IMR-90 (cell line): ENCODE measurements at places on chromosomes 5 and 9. TPM values are rescaled to one million over a fixed set of nuclear protein-coding genes. Genes with fewer than 3 reads are reported as not detected.

Gene C9
- not detected in 2 replicates for polyA plus RNA-seq

Gene CFAP90
- 0.09 and 0.14 TPM in 2 replicates for polyA plus RNA-seq

Gene KIF4B
- polyA plus RNA-seq, result 0.03 TPM in 2 replicates

Gene ACER2
- 0.66 and 0.84 TPM in 2 replicates for polyA plus RNA-seq

Gene ANKH
- 15.4 and 17.2 TPM in 2 replicates for polyA plus RNA-seq

Gene AQP7
- polyA plus RNA-seq, result 0.07 TPM in 1 of 2 replicates, not detected in the other

GRCh38 chr5:1787472-1788047 lies 12.1 kb downstream of the MRPL36 start:
- no peaks in the 10 kb centered on the region; the same call in 1 of the 2 replicates for H3K27me3 ChIP-seq
- no peak for DNase-seq
- H3K4me3 ChIP-seq, result no peak overlapping the region
- peaks cover 9% of the 10 kb centered on the region for H3K4me1 ChIP-seq
- no peak overlapping the region for H3K27ac ChIP-seq

GRCh38 chr5:109945097-109945678 lies 255.5 kb downstream of the MAN2A1 start:
- DNase-seq, result no peak
- no peak overlapping the region for H3K27ac ChIP-seq
- peaks cover 2% of the 10 kb centered on the region for H3K27me3 ChIP-seq
- no peak overlapping the region for H3K4me3 ChIP-seq
- H3K4me1 ChIP-seq, result no peaks in the 10 kb centered on the region
- no peaks in the 10 kb centered on the region for H3K36me3 ChIP-seq

- DNase-seq, result no peak
- H3K4me3 ChIP-seq, result no peak overlapping the region
- H3K36me3 ChIP-seq, result no peaks in the 10 kb centered on the region
- H3K27me3 ChIP-seq, result peaks cover 31% of the 10 kb centered on the region
Measured at GRCh38 chr9:76707510-76707909, 56.7 kb upstream of the PCA3 start.

GRCh38 chr9:14198841-14199455 lies 115.0 kb downstream of the NFIB start:
- DNase-seq, result no peak
- no peak overlapping the region for H3K4me3 ChIP-seq
- H3K27ac ChIP-seq, result no peak overlapping the region
- H3K27me3 ChIP-seq, result no peaks in the 10 kb centered on the region; the same call in 1 of the 2 replicates
- H3K36me3 ChIP-seq, result no peaks in the 10 kb centered on the region
- no peaks in the 10 kb centered on the region for H3K4me1 ChIP-seq
